Stimulated activated CD4-positive, alpha-beta T cell treated with anti-CD3 and anti-CD28 coated beads, Interleukin-4, amount 100 ng/mL, for 4 hours (primary cell): ENCODE measurements at places on chromosomes 13 and 19.

DNA sequence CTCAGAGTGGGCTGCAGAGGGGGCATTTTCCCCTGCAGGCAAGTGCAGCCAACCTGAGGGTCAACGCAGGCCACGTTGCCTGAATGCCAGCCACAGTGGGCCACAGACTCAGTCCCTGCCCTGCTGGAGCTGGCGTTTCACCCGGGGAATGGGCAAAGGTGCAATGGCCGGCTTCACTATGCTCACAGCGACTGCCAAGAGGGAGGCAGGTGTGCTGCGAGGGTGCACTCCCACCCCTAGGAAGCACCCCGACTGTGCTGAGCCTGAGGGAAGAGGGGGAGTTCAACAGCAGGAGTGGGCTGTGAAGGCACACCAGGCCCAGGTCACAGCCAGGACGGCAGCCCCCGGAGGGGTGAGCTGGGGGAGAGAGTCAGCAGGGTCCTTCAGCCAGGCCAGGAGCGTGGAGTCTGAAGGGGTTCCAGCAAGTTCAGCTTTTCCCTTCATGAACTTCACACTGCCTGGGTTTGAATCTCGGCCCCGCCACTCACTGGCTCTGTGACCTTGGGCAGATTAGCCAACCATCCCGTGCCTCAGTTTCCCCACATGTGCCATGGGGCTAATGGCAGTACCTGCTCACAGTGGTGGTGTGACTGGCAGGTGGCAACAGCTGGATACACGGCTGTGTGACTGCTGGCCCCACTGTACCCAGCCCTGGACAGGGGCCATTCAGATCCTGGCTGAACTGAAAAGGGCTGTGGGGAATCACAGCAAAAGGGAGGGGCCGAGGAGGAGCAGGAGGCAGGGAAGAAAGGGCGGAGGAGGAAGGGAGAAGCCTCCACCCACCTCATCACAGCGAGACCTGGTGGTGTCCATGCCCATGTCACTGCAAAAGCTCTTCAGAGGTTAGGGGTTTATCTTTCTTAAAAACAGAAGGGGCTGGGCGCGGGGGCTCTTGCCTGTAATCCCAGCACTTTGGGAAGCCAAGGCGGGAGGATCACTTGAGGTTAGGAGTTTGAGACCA is 7.6 kb downstream of the TRAPPC6A start:
- DNase-seq: no peak

- no peak for DNase-seq
Measured at GRCh38 chr19:40155749-40156265, 35.4 kb upstream of the MAP3K10 start.

- peak; percentile 12 for DNase-seq
Measured at GRCh38 chr19:29263305-29264135, 50.6 kb upstream of the UQCRFS1 start.

- no peak for DNase-seq
Measured at GRCh38 chr13:56700324-56700723, 440.4 kb upstream of the PRR20A start.

GRCh38 chr13:75803164-75803611 is 167.1 kb downstream of the LMO7 start:
- DNase-seq: no peak

GRCh38 chr13:38618881-38619280 is 68.0 kb upstream of the FREM2 start:
- no peak for DNase-seq

GRCh38 chr13:90281709-90282108 is 1065.8 kb upstream of the MIR17HG start:
- no peak for DNase-seq

- no peak for DNase-seq
Measured at GRCh38 chr13:99404005-99404755, 97.0 kb upstream of the GPR183 start.

GRCh38 chr13:75541961-75542360 is 4.3 kb upstream of the COMMD6 start:
- DNase-seq: no peak

DNA sequence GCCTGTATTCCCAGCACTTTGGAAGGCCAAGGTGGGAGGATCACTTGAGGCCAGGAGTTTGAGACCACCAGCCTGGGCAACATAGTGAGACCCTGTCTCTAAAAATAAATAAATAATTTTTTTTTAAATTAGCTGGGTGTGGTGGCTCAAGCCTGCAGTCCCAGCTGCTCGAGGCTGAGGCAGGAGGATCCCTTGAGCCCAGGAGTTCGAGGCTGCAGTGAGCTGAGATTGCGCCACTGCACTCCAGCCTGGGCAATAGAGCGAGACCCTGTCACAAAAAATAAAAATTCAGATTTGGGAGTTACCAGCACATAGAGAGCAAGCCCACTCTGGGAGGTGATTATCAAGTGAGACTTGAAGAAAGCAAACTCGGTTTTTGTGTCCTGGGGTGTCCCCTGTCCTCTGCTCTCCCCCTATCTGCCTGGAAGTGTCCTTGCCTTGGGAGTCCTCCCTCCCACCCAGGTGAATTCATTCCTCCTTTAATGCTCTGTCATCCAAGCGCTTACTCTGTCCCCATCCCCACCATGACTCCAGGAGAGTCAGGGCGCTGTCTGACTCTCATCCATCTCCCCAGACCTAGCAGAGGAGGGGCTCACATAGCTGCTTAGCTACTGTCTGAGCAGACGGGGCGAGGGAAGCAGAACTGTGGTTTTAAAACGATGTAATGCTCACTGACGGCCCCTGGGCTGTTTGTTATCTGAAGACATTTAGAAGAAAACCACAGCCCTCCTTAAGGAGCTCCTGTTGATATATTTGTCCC is 146.8 kb downstream of the STK24 start:
- no peak for DNase-seq

DNA sequence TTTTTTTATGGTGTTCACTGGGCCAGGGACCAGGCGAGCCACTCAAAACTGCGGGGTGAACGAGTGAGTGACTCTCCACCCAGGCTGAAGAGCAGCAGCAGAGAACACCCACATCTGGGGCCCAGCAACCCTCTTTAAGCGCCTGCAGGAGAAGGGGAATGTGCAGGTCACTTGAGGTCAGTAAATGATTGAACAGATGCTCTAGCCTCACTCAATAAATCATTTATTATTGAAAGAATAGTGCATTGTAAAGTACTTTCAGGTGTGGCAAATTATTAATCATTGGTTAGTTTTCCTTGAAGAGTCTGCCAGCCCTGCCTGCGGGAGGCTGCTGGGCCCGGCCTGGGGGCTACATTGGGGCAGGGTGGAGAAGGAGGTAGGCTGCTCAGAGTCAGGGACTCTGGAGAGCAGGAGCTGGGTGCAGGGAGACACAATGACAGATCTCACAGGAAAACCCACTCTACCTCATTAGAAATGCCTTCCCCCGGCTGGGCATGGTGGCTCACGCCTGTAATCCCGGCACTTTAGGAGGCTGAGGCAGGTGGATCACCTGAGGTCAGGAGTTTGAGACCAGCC is 42.5 kb downstream of the ABCC4 start:
- no peak for DNase-seq

DNA sequence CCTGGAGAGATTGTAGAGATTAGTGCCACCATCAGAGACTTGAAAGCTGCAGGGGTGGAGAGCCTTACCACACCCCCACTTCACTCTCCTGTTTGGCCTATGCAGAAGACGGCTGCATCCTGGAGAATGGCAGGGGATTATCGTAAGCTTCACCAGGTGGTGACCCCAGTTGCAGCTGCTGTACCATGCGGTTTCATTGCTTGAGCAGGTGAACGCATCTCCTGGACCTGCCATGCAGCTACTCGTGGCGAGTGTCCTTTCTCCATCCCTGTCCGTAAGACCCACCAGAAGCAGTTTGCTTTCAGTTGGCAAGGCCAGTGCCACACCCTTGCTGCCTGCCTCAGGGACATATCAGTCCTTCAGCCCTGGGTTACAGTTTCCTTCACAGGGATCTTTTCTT is 21.2 kb downstream of the PPP5C start:
- DNase-seq: no peak

GRCh38 chr13:22903925-22904324 is 276.9 kb upstream of the SGCG start:
- DNase-seq: no peak

DNA sequence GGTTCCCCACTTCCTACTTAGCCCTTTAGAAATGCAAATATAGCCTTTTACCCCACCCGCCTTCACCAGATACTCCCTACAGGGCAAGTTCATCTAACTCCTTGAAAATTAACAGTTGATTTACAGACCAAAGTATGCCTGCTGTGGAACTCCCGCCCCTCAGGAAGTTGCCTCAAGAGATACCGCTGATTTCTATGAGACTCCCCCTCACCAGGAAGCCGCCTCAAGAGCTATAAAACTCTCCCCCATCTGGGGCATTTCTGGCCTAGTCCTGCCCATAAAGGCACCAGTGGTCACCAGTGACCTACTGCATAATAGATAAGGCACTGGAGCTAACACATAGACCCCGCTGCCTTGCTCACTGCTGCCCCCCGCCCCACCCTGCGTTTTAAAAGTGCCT is 201.7 kb upstream of the UBL3 start:
- DNase-seq: no peak

DNA sequence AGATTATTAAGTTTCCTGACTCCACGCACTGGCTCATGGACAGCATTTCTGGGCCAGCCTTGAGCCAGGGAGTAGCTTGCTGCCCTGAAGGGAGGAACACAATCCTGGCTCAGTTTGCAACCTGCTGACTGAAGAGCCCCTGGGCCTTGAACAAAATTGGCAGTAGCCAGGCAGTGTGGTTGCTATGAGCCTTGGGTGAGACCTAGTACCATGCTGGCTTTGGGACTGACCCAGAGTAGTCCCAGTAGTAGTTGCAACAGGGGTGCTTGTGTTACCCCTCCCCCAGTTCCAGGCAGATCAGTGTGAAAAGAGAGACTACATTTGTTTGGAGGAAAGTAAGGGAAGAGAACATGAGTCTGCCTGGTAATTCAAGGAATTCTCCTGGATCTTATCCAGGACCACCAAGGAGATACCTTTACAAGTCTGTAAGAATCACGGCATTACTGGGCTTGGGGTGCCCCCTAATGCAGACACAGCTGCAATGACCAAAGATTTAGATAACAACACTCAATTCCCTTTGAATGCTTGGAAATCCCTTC is 22.0 kb downstream of the ITGBL1 start:
- no peak for DNase-seq

DNA sequence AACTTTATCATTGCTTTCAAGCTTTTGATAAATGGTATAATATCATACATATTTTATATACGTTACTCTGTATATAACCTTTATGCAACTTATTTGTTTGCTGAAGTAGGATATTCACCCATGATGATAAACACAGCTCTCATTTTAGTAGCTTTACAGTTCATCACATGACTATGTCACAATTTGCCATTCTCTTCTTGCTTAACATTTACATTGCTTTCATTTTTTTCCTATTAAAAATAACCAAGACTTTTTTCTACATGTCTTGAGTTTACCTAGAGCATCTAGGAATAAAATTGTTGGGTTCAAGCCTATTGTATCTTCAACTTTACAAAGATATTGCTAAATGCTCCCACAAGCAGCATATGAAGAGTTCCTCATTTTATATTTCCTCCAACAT is 54.0 kb downstream of the KCNRG start:
- no peak for DNase-seq

DNA sequence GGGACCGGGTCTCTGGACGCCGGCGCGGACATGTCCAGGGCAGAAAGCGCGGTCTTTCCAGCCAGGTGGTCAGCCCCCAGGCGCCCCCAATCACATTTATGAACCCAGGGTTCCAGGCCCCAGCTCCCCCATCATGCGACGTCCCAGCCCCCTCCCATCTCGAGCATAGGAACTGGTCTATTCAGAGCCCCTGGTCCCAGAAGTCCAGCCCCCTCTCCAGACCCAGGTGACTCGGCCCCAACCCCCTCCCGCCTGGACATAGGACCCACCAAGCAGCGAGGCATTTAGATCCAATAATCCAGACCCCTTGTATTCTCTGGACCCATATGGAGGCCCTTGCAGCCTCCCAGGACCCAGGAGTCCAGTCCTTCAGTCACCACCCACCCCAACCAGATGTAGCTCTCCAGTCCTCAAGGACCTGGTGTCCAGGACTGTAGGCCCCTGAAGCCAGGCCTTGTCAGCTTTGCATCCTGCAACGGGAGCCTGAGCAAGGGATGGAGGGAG is 501 bp downstream of the APLP1 start:
- no peak for DNase-seq

- DNase-seq: peak; percentile 26
Measured at GRCh38 chr19:19064811-19065745, 1.3 kb downstream of the SLC25A42 start.

DNA sequence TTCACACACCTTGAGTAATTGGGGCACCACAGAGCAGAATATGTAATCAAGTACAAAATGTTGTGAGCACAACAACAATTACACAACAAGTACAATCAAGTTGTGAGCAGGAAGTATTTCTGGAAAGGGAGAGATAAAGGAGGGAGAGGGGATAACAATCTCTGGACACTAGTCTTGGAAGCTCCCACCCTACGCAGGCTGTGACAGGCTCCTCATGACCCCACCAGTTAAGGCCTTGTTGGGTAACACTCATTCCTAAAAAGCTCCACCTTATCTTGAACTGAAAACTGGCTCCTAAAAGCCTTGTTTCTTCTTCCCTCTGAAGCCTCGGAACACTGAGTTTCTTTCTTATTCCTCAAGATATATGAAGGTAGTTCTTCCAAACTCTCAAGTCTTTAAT is 806.0 kb downstream of the UQCRFS1 start:
- no peak for DNase-seq

DNA sequence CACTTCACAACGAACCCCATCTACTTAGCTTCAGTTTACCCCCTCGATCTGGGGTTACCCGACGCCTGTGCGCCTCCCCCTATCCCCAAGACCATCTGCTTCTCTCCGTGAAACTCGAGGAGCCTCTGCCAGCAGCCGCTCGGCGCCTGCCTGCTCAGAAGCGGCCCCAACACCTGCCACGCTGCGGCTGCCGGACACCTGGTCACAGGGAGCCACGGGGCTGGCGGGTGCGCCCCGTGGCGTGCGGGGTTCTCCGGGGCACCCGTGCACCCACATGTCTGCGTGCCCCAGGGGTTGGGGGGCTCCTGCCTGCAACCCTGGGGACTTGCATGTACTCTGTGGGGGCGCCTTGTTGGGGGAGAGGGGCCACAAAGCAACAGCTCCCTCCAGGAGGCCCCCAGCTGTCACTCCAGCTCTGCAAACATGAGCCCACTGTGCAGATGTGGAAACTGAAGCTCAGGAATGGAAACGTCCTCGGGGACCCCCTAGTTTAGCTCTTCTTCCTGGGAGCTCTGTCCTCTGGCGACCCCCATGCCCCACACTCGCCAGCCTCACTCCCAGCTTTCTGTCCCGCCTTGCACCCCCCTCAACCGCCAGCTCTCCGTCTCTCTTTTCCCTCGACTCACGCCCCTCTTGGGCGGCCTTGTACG is 7.0 kb upstream of the SEMA6B start:
- no peak for DNase-seq

DNA sequence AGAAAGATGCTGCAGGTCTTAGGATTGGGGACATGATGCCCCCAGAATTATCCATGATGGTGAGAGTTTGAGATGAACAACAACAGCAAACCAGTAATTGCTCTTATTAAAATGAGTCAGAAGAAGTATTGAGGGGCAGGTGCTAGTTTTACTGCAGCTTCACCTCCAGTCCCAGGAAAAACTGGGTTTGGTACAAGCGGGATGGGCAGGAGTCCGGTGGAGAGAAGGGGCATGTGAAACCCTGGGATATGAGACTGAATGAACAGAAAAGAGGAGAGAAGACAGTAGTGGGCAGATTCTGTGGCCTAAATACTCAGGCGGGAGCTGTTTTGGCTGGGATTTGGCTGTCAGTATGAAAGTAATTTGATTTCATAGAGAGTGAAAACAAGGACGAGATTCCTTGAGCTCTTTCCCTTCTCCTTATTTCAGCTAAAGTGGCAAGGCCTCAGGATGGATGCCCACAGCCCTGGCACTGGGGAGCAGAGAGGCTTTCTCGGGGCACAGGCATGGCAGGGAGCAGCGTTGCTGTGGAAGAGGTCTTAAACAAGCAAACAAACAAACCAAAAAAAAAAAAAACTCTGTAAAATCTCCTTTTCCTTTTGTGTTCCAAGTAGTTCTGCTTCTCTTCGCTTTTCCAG is 30.7 kb downstream of the NFIX start:
- DNase-seq: no peak
